Kidney epithelial cell (primary cell): ENCODE measurements at places on chromosomes 5 and 9.

GRCh38 chr5:74085782-74086181 is 459.8 kb downstream of the ARHGEF28 start:
- DNase-seq: no peak

- DNase-seq: no peak
These were observed 114.2 kb downstream of the PRDM6 start for GRCh38 chr5:123203105-123203800.

DNA sequence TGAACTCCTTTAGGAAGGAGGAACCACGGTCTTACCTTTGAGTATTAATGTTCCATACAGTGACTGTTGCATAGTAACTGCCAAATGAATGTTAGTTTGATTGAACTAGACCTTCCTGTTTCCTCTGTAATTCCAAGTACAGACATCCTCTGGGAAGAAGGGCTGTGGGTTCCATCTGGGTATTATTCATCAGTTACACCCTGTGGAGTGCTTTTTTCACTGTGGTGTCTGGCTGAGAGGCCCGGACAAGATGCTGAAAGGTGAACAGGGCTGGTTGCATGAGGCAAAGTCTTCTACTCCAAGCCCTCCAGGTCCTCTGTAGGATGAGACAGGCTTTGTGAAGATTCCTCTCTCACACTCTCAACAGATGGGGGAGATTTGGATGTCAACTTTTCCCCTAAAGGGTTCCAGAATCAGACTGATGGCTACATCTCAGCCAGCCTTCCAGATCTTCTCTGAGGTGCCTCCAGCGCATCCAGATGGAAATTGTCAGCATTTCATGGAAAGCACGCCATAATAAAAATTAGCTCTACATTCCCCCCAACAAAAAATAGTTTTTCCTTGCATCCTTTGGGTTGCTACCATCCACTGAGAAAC is 230.9 kb downstream of the GAS1 start:
- no peak for DNase-seq

- no peak for DNase-seq
These were observed 62.4 kb downstream of the TNPO1 start for GRCh38 chr5:72878854-72879253.

DNA sequence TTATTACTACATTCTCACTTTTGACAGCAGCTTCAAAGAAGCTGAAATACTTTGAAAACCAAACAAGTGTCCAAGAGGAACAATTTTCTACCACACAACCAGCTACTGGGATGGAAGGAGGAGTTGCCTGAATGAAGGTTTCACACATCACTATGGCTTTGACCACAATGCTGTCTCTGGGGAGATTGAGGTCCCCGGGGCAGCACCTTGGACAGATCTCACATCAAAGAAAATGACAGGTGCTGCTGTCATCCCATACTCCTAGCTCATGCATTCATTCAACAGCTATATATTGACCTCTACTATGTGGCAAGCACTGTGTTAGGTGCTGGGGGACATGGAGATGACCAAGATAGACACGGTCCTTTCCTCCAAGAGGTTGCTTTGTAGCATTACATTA is 233.2 kb upstream of the RASEF start:
- DNase-seq: no peak

DNA sequence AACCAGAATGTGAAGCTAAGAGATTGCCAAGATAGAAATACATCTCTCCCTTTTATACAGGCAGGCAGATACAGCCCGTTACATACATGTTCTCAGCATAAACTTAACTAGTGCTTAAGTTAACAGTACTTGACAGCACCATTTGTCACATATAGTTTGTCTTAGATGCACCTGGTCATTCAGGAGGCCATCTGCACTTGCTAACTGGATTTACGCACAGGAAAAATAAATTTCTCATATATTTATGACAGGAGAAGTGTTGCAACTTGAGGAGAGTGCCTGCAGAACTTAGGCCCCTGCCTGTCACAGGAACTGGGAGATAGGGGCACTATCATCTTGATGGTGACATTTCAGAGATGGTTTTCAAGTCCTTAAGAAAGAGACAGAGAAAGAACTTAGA is 1462.1 kb upstream of the CDH9 start:
- no peak for DNase-seq

DNA sequence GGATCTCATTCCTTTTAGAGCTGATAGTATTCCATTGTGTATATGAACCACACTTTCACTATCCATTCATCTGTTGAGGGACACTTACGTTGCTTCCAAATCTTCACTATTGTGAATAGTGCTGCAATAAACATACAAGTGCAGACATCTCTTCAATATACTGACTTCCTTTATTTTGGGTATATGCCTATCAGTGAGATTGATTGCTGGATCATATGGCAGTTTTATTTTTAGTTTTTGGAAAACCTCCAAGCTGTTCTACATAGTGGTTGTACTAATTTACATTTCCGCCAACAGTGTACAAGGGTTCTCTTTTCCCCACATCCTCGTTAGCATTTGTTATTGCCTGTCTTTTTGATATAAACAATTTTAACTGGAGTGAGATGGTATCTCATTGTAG is 33.8 kb upstream of the LECT2 start:
- no peak for DNase-seq

DNA sequence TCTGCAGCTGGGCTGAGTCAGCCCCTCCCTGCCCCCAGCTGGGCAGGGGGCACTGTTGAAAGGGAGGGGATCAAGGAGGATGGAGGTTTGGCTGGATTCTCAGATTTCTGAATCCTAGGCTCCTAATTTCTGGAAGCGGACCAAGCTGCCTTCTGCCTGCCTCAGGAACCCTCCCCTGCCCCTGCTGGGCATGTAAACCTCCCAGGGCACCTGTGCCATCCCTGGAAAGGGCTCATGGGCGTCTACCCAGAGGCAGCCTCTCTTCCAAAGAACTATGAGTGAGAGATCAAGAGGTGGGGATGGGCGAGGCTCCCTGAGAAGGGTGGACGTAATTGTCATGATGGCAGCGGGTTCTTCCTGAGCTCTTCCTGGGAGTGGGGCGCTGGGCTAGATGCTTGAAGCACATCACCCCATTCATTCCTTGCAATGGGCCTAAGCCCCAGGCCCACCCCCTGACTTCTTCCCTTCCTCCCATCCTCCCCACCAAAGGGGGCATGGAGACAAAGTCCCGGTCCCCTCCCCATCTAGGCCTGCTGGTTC is 21.6 kb downstream of the CSF1R start:
- no peak for DNase-seq

- no peak for DNase-seq
These were observed 60.5 kb upstream of the ANKRD33B start for GRCh38 chr5:10503321-10503720.
